Stimulated activated CD8-positive, alpha-beta memory T cell treated with anti-CD3 and anti-CD28 coated beads, Interleukin-2, amount 100 ng/mL, for 1 hour (primary cell): ENCODE measurements at places on chromosomes 5 and 9.
A peak's percentile ranks its signal among the peaks of the same experiment; 100 is the strongest.

DNA sequence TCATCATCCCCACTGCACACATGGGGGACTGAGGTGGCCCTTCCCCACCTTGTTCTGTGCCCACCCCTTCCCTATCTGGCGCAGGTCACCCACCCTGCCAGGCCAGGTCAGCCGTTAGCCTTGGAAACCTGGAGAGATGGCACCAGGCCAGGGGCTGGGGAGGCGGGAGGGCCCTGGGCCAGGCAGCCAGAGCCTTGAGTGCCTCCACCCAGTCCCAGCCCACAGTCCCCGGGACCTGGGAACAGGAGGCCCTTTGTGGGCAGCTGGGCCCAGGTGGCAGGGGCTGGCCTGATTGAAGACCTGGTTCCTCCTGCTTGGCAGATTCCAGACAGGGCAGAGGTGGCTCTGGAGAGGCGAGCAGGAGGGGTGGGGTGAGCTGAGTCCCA, 70.6 kb downstream of the LRSAM1 start:
- no peak for DNase-seq

DNA sequence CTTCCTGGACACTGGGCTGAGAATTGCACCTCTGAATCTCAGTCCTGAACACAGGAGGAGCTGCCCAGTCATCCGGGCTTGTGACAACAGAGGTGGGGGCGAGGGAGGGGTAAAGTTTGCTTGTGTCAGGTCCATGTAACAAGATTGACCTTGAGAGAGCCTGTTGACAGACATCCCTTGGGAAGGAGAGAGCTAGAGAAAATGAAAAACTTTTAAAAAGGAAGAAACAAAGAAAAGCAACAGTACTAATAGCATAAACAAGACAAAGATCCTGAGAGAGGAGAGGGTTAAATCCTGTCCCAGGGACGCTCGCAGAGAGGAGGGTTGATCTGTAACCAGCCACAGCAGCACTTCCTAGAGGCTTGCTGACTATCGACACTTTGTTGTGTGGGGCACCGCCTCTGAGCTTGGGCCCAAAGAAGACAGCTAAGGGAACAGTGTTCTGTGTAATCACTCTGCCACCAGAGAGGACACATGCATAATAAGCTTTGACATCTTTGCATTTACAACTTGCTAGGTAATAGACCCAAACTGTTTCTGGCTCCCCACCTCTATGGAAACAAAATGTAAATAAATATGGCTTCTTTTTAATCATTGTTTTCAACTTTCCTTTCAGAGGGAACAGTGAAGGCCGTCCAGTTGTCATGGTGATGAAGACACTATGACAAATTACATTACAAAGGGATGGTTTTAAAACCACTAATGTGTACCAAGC, 363.7 kb downstream of the CSNK1G3 start:
- DNase-seq, result no peak

DNA sequence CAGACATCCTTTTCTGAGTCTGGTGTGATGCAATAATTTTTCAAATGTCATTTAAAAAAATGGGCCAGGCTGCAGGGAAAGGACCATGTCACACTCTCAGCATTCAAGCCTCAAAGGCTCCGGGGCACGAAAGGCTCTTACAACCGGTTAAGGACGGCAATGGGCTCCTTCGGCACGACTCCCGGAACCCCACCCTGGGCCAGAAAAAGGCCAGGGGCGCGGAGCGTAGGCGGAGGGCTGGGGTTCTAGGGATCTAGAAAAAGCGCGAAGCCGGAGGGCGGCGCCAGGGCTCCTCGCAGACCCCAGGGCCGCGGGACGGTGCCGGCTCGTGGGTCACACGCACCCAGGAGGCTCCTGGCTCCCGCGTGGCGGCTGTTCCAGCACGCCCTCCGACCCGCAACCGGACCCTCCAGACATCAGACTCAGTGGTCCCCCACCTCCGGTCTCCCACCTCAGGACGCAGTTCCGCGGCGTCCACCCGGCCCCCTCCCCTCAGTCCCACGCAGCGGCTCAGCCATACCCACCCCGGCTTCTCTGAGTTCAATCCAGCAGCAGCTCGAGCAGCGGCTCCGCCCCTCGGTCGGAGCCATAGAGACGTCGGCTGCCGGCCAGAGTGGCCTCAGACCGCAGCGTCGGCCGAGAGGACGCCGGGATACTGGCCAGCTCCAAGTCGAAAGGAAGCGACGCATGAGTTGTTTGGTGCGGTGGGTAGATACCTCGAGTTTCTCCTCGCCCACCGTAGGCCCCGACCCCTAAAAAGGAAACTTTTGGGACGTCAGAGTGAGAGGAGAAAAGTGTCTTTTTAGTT, at the start of gene TMEM267:
TSS of gene TMEM267 (minus strand) at position 568 of the 808 bp plus-strand sequence. CDS start 29,896 bp downstream, outside the sequence.
- DNase-seq, result peak; percentile 76

GRCh38 chr5:158698023-158698639, 401.6 kb downstream of the EBF1 start:
- DNase-seq, result no peak

DNA sequence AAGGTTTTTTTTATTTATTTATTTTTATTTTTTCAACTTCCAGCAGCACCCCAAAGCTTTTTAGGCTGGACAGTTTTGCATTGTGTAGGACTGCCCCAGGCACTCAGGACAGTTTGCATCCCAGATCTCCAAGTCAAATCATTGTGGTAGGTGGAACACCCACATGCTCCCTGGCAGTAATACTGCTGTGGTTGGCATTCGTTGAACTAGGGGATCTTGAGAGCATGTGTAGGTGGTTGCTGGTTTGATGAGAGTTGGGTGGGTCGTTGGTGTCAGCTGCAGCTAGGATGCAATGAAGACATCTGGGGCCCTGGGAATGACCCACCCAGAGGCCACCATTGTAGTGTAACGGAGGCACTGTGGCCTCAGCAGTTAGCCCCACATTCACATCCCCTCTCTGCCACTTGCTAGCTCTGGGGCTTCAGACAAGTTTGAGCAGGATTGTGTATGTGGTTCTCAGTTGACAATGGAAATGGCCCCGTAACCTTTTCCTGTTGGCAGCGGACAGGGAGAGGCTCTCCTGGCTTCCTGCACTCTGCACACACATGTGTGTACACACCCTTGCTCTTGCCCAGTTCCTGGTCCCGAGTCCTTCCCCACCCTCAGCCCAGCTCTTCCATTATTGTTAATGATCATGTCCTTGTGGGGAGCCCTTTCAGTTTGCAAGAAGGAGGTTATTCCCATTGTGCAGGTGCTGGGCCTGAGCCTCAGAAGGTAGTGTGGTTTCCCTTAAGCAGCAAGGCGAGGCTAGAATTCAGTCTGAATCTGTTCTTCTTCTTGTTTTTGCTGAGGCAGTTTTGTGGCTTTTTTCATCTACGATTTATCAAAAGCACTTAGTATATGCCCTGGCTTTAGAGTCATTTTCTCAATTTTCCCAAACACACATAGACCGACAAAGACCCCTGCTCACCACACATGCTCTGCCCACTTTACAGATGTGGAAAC, 46.5 kb downstream of the PPARGC1B start:
- no peak for DNase-seq

- no peak for DNase-seq
These were observed 79.0 kb downstream of the C5orf15 start for GRCh38 chr5:133889271-133889905.

DNA sequence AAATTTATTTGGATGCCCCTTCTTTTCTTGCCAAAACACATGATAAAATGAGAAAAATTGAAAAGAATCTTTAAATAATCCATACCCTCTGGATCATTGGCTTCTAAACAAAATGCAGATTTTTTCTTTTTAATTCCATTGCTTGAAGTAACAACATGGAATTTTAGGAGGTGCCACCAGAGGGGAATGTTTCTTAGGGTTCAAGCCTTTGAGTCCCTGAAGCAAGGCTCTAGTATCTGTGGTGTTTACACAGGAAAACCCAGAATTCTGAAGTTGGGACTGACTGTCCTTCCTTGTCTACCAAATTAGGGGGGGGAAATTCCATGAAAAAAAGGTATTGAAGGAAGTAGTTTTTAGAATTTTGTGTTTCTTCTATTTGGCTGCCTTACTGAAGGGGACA, 69.4 kb downstream of the LMNB1 start:
- DNase-seq, result no peak

DNA sequence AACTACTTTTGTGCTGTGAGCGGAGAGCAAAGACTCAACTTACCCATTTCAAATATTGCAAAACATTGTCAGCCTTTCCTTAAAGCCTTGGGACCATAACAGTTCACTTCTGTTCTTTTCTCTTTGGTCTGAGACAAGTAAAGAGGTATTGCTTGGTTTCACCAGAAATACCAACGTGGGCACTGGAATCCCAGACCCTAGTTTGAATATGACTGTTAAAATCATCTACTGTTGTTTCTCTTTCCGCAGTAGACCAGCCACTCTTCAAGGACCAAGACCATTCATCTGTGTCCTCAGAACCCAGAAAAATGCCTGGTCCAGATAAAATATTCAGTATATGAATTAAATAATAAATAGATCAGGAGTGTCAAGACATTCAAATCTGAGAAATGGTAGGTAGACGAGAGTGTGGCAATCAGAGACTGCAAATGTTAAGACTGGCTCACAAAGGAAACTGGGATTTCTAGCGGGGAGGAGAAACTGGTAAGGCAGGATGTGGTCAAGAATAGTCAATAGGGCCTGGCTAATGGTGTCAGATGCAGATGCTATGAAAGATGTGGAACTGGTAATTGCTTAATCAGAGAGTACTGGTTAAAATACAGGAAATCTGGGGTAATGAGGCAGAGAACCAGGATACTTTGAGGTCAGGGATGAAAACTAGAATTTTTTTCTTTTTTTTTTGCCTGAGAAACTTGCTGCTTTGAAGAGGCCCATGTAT, 82.1 kb upstream of the IL33 start:
- DNase-seq, result no peak

- DNase-seq, result no peak
These were observed 369.5 kb downstream of the TMEM167A start for GRCh38 chr5:82707741-82708140.

DNA sequence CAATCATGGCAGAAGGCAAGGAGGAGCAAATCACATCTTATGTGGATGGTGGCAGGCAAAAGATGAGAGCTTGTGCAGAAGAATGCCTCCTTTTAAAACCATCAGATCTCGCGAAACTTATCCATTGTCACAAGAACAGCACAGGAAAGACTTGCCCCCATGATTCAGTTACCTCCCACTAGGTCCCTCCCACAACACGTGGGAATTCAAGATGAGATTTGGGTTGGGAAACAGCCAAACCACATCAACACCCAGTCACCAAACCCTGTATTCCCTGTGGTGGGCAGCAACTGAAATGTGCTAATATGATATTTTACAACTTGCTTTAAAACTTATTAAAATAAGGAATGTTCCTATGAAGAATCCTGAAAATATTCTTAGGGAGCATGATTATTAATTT, 54.2 kb downstream of the RASGRF2 start:
- no peak for DNase-seq

DNA sequence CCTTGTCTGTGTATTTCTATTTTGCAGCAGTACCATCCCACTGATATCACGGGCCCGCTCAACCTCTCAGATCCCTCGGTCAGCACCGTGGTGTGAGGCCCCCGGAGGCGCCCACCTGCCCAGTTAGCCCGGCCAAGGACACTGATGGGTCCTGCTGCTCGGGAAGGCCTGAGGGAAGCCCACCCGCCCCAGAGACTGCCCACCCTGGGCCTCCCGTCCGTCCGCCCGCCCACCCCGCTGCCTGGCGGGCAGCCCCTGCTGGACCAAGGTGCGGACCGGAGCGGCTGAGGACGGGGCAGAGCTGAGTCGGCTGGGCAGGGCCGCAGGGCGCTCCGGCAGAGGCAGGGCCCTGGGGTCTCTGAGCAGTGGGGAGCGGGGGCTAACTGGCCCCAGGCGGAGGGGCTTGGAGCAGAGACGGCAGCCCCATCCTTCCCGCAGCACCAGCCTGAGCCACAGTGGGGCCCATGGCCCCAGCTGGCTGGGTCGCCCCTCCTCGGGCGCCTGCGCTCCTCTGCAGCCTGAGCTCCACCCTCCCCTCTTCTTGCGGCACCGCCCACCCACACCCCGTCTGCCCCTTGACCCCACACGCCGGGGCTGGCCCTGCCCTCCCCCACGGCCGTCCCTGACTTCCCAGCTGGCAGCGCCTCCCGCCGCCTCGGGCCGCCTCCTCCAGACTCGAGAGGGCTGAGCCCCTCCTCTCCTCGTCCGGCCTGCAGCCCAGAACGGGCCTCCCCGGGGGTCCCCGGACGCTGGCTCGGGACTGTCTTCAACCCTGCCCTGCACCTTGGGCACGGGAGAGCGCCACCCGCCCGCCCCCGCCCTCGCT, 1.9 kb downstream of the LRRC26 start:
- no peak for DNase-seq
